ENCODE measurements at places on chromosomes 5 and 9.

DNA sequence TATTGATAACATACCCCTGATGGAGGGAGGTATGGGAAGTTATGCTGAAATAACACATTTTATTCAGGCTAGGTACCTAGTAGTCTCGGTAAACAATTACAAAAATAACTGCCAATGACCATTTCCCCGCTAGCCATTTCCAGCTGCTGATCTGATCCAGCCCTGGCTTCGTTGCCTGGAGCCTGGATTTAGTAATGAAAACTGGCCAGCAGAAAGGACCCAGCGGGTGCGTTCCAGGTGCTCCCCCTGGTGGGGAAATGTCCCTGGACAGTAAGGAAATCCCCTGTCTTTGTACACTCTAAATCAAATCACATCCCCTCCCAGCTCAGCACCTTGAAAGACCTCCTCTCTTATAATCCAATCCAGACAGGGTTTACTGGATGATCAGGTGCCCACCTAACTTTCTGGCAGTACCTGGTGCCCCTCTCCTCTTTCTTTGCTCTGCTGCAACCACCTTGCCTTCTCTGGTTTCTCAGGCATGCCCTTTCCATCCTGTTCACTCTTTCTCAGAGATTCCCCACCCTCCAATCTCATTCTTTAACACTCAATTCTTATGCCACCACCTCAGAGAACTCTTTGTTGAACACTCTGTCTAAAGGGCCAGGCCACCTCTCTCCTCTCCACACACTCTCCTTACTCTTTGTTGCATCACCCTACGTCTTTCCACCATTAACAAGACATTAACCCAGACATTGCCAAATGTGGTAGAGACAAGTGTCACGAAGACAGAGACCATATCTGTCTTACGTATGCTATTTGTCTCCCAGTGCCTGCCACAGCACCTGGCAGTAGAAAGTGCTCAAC, 50.1 kb upstream of the SMAD5 start:
- peak; percentile 77 for DNase-seq

GRCh38 chr9:128635266-128636023, 21.2 kb downstream of the DYNC2I2 start:
- peak; percentile 92 for DNase-seq

DNA sequence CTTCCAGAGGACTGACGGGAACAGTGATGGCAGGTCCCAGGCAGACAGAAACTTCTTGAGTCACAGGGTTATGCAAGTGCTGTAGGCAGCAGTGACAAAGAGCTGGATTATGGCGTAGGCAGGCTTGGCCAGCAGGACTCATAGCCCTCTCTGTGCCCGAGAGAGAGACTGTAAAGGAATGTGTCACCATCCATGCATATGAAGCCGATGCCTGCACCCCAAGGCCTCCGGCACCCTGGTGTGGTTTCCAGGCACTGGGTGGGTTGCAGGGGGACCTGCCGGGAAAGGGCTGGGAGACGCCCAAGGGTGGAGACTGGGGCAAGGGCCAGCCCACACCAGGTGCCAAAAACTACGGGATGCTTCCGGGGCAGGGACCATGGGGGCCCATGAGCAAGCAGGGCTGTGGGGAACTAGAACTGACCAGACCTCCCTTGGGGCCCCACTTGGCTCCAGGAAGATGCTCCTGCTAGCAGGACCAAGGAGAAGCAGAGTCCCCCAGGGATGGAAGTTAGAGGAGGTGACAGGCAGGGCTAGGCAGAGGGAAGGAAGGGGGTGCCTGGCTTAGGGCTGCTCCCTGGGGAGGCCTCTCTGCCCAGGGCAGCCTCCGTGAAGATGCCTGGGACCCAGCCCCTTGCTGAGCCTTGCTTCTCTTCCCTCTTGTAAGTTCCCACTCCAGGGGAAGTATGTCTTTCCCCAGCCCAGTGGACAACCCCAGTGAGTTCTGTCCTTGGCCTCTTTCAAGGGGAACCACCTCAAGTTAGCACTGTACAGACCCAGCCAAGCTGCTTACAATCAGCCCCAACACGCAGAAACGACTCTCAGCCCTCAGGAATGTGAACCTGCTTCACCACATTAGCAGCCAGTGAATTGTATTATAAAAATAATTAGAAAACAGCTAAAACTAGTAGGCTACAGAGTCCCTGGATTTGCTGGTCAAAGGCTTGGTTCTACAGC, 10.5 kb upstream of the IPPK start:
- DNase-seq: peak; percentile 48

DNA sequence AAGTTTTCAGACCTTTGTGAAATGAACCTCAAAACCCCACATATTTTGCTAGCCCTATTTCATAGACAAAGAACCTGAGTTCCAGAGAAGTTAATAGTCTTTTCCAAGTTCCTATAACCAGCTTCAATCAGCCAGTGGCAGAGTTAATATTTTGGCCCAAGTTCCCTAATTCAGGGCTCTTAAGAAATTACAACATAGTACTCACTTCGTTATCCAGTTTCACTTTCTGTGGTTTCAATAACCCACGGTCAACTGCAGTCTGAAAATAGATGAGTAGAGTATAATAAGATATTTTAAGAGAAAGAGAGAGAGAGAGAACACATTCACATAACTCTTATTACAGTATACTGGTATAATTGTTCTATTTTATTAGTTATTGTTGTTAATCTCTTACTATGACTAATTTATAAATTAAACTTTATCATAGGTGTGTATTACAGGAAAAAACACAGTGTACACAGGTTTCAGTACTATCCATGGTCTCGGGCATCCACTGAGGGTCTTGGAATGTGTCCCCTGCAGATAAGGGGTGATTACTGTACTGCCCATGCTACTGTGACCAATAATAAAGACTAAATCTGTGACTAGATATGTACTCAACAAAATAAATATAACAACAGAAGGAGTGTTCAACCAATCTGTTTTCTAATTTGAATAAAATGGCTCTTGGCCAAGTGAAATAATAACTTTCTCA, 9.3 kb upstream of the MYOT start:
- DNase-seq: peak; percentile 11

- no peak for DNase-seq
Observed at GRCh38 chr9:93633492-93634221, 57.3 kb downstream of the PHF2 start.

GRCh38 chr9:132990781-132991180, 12.3 kb downstream of the GFI1B start:
- no peak for DNase-seq

GRCh38 chr9:126490871-126491567, 122.7 kb upstream of the LMX1B start:
- DNase-seq: peak; percentile 71

DNA sequence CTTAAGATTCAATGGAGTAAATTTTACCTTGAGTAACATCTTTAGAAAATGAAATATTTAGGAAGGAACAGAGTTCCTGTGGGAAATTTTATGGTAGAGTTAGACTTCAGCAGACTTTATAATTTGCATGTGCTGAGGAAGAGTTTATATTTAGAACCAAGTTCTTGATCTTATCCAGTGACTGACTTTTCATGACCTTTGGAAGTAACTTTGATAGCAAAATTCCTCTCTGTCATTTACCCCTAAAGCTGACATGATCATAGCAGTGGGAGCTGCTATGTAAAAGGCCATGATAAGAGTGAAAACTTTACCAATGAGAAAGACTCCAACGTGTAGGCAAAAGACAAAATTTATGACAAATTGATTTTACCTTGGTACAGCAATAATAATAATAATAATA, 1071.8 kb upstream of the DMAC1 start:
- DNase-seq: no peak

GRCh38 chr5:128464596-128464995, 73.4 kb downstream of the FBN2 start:
- no peak for DNase-seq

DNA sequence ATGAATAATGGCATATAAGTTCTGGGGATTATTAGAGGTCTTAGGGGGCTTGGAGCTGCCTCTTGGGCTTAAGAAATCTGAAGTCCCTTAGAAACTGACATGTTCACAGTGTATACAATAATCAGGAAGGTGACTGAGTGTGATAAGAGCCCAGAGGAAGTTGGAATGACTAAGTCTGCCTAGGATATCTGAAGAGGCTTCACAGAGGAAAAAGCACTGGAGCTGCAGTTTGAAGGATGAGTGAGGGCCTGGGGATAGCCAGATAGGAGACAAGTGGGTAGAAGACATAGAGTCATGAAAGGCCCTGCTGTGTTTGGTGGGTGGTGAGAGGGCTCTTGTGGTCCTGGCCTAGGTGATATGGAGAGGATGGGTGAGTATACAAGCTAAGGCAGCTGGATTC, 8.8 kb downstream of the NEUROG1 start:
- DNase-seq: no peak

- no peak for DNase-seq
Observed at GRCh38 chr5:173812811-173813550, 75.2 kb upstream of the CPEB4 start.

DNA sequence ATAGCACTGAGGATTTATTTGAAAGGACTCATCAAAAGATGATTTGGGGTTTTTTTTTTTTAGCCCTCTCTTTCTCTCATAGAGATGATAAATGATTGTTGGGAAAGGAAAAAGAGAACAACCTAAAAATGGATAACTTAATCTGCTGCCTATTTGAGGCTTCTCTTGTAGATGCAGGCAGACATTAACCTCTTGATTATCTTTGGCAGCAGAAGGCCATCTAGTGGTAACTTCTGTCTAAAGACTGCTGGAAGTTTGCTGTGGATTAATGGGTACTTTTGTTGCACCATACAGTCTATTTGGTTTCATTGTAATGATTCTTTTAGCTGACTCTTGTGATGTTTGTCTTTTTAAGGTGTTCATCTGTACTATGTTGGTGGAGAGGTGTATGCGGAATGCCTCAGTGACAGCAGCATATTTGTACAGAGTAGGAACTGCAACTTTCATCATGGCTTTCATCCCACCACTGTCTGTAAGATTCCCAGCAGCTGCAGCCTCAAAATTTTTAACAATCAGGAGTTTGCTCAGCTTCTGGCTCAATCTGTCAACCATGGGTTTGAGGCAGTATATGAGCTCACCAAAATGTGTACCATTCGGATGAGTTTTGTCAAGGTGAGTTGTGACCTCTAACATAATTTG, 18.8 kb downstream of the SMIM32 start:
- peak; percentile 64 for DNase-seq

- DNase-seq: no peak
Observed at GRCh38 chr9:104869811-104870210, 58.1 kb downstream of the ABCA1 start.

GRCh38 chr5:44952376-44952775, 143.6 kb downstream of the MRPS30 start:
- DNase-seq: peak; percentile 21

DNA sequence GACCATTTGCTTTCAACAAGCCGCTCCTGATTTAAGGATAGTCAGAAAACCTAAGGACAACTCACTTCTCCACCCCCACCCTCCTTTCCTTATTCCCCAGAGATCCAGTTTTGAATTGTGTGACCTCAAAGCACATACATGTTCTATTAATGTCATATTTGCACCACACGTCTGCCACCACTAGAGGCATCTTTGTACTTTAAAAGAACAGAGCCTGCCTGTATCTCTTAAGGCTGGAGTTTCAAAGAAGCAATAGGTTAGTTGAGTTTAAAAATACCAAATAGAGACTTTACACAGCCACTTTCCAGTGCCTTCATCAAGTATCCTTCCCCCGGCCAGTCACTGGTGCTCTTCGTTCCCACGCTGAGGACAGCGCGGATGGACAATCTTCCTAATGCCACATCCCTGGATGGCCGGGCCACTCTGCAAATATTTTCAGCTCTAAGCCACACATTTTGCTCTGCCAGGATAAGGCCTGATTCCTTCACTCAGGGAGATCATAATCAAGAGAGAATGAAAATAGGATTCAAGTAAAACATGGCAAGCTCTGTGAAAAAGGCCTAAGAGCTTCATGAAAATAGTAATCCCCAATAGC, 146.3 kb downstream of the SNCAIP start:
- peak; percentile 31 for DNase-seq

DNA sequence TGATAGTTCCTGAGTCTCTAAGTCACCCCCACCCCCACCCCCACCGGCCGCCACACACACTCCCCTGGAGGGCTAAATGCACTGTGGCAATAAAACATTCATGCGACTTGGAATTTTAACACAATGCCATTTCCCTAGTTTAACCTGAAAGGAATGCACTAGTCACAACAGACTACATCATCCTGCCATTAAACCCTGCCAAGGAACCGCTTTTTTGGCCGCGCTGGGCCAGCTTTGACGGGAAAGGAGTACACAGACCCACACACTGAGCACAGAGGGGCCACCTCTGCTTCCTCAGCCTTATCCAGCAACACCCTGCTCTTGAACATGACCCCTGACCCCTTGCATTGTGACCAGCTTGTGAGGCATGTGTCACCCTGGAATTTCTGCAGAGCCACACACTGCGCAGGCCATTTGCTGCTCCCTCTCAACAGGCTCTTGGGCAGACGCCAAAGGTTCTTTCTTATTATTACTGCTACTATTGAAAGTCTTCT, 165.3 kb downstream of the BNC2 start:
- DNase-seq: peak; percentile 81

DNA sequence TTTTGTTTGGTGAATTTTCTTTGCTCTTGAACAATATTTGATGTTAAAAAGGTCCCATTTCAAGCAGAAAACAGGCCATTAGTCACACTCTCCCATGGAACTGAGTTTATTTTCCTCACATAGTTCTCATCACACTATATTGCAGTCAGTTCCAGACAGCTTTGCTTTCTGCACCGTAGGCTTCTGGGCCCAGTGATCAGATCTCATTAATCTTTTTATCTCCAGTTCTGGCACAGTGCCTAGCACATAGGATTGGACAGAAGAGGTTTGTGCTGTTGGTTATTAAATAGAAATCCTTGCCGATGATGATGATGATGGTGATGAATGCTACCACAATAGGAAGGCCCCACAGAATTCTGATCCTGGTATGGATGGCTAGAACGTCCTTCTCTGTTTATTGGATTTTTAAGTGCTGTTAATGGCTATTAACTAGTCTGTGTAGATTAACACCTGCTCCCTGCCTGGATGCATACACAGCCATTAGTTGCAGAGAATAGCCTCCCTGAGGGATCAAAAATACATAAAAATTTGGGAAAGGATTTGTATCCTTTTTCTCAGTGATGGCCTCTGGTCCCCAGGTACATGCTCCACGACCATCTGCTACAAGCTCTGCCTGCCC, 52.0 kb upstream of the NTRK2 start:
- DNase-seq: peak; percentile 85

- peak; percentile 70 for DNase-seq
Observed at GRCh38 chr5:161380486-161380885, 166.0 kb downstream of the GABRB2 start.

- DNase-seq: no peak
Observed at GRCh38 chr5:151153300-151153699, 4.3 kb downstream of the ANXA6 start.

DNA sequence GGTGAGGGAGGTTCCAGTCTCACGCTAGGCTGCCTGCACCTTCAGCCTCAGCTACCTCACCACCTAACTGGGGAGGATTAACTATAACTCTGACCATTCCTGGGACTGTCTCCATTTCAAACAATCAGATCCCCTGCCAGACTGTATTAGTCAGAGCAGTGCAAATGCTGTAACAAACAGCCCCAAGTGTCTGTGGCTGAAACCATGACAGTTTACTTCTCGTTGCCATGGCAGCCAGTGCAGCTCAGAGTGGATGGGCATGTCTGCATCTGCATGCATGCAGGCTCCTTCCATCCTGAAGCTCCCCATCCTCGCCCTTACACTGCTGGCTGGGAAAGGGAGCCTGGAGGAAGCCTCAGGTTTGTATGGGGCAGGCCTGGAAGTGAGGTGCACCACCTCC, 86.7 kb downstream of the KCNIP1 start:
- no peak for DNase-seq

- DNase-seq: no peak
Observed at GRCh38 chr5:133818869-133819600, 149.4 kb downstream of the C5orf15 start.

Measured in umbilical cord (tissue), 2 donors.